ENCODE measurements at places on chromosomes 6 and 20.

DNA sequence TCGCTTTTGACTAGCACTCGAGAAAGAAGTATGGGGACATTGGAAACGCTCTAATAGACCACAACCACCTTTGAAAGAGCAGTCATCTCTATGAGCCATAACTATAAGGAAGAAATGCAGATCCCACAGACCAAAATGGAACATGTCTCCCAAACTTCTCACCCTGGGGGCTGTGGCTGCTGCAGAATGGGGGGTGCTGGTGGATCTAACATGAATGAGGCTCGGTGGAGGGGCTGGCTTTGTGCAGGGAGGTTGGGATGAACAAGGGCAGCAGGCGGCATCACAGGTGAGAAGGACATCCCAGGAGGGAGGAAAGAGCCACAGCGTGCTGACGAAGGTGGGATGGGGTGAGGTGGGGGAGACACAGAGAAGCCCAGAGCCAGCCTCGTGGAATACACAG, 10.5 kb upstream of the CCR6 start:
- no peak for DNase-seq

GRCh38 chr20:46631212-46631869, 19.9 kb downstream of the SLC13A3 start:
- DNase-seq: no peak

DNA sequence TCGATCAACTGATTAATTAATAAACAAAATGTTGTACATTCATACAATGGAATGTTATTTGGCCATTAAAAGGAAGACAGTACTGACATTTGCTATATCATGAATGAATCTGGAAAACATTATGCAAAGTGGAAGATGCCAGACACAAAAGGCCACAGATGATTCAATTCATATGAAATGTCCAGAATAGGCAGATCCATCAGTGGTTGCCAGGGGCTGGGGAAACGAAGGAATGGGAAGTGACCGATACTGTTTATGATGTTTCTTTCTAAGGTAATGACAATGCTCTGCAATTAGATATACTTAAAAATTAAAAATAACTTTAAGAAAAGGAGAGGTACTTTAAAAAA, 37.2 kb downstream of the ELOVL5 start:
- DNase-seq: no peak

GRCh38 chr6:144661116-144661806, 376.1 kb downstream of the UTRN start:
- no peak for DNase-seq

DNA sequence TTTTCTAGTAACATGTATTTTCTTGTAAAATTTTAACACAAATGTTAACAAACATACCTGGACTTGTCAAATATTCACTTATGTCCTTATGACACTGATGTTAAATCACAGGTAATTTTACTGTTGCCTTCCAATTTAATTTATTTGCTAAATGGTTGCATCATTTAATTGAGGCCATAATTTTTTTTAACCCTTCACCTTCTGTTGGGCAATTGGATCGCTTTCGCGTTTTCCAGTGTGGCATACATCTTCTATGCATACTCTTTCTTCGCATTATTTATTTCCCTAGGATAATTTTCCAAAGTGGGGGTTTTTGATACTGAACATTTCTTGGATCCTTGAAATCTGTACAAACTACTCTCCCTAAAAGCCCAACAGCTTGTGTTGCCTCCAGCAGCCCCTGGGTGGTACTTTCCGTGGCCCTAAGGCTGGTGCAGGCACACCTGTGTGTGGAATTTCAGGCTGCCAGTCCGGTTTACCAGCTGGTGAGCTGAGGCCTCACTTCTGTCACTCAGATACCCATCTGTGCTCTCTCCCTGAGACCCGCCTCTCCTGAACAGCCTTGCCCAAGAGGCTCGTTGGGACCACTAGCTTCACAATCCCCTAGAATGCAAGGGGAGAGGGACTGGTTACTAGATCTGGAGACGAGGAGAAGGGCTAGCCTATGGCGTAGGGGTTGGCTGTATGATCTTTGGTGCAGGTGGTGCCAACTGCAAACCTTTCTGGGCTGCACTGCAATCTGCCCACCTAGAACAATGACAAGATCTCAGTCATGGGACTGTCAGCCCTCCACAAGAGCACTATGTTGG, 11.2 kb upstream of the C20orf144 start:
- no peak for DNase-seq

DNA sequence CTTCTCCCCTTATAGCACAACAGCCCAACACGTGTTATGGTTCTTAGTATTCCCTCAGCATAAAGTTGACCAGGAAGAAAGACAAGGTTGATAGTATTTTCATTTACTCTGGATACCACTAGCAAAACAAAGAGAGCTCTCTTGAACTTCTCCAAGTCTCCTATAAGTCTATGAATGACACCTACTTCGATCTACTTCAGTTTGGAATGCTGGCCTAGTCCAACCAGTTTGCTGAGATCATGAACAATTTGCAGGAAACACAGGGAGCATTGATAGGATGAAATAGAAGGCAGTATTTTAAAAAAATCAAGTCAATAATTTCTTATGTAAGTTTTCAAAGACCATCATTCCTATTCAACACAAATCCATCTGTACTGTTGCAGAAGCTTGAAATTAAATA, 93.6 kb downstream of the GJA10 start:
- no peak for DNase-seq

DNA sequence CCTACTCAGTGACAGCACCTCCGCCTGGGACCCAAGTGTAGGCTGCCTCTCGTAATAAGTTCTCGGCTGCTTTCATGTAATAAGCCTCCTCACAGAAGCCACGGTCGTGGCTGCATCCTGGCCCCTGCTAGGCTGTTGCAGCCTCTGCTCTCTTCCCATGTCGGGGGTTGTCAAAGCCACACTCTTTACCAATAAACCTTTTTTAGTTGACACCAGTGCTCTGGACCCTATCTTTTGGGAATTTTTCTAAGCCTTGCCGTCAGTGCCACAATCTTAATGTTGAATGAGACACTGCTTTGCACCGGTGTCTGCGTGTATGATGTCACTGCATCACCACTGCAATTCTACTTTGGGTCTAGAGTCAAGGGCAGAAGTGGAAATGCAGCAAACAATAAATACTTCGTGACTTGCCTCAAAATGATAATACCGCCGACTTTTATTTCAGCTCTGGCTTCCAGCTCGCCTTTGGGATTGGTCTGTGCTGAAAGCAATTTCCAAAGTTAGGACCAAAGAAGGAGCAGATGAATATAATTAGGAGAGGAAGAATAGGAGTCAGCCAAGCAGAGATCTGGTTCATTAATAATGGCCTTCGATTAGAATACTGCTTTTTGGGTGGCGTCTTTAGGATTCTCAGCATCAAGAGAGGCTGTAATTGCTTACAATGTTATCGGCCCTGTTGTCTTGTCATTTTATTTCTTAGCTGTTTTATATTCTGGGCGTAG, 57.6 kb upstream of the CCN6 start:
- DNase-seq: no peak

DNA sequence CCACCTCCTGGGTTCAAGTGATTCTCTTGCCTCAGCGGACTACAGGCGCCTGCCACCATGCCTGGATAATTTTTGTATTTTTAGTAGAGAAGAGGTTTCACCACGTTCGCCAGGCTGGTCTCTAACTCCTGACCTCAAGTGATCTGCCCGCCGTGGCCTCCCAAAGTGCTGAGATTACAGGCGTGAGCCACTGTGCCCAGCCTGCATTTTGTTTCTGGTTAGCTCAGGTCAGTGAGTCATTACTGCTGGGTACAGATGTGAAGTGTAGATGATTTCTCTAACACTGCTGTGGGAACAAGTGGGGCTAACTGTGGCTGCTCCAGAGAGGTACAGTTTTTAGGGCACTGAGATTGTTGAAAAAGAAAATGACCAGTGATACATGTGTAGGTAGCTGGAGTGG, 188.6 kb downstream of the PRL start:
- no peak for DNase-seq

DNA sequence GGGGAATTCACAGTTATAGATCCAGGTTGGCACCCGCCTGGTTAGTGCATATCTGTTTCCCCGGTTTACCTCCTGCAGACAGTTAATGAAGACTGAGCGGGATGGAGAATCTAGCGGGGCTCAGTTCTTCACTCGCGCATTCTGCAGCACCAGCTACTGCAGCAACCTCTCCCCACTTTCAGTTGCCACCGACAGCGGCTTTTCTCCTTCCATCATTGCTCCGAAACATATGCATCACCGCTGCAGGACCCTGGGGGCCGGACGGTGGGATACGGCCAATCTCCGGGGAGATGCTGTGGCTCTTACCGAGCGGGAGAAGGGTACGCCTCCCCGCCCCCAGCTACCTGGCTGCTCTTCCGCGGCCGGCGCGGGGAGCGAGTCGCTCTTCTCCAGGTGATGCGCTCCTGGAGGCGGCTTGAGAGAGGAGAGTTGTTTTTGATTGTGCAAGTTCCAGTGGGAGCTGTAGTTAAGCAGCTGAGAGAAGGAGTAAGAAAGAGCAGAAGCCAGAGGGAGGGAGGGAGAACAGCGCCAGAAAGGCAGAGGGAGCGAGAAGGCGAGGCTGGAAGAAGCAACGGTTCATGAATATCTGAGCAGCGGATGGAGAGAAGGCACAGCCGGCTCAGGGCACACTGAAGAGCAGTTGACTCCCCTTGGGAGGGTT, at the start of gene SGK1:
Gene SGK1, minus strand, starts transcription at position 642 of the 661 bp plus-strand sequence. CDS start 652 bp downstream, outside the sequence.
- no peak for DNase-seq

All from stimulated activated CD8-positive, alpha-beta memory T cell treated with anti-CD3 and anti-CD28 coated beads, Interleukin-4, amount 100 ng/mL, for 1 hour (primary cell).